CD4-positive, alpha-beta T cell treated with Interleukin-10 for 1 hour (primary cell): ENCODE measurements at places on chromosomes 7 and 10.

- no peak for DNase-seq
These were observed 178.7 kb upstream of the PPP2R2D start for GRCh38 chr10:131722121-131722520.

GRCh38 chr10:122113945-122114747 lies 125.2 kb downstream of the TACC2 start:
- no peak for DNase-seq

- peak; percentile 47 for DNase-seq
These were observed 68.9 kb downstream of the MYOF start for GRCh38 chr10:93413252-93413689.

GRCh38 chr10:125684581-125684980 lies 1.6 kb upstream of the TEX36 start:
- no peak for DNase-seq

- DNase-seq, result no peak
These were observed 8.0 kb upstream of the ACTR3B start for GRCh38 chr7:152751449-152752141.

- no peak for DNase-seq
These were observed 167.3 kb upstream of the DKK1 start for GRCh38 chr10:52146766-52147165.

GRCh38 chr10:47261556-47261955 lies 38.4 kb upstream of the GDF10 start:
- no peak for DNase-seq

- peak; percentile 43 for DNase-seq
These were observed 228.9 kb upstream of the TCF7L2 start for GRCh38 chr10:112721080-112721698.

GRCh38 chr10:111186358-111186757 lies 109.5 kb downstream of the ADRA2A start:
- no peak for DNase-seq

GRCh38 chr10:70144372-70145110 lies 2.0 kb downstream of the TYSND1 start:
- no peak for DNase-seq

- DNase-seq, result no peak
These were observed 201.9 kb downstream of the MYOF start for GRCh38 chr10:93280121-93280698.

- no peak for DNase-seq
These were observed 47.9 kb downstream of the EXOC4 start for GRCh38 chr7:133300811-133301210.

- no peak for DNase-seq
These were observed 230.5 kb upstream of the AUTS2 start for GRCh38 chr7:69367780-69368179.

GRCh38 chr10:3215153-3215775 lies 42.7 kb upstream of the PITRM1 start:
- DNase-seq, result no peak

GRCh38 chr7:46912692-46913091 lies 669.2 kb downstream of the TNS3 start:
- no peak for DNase-seq

DNA sequence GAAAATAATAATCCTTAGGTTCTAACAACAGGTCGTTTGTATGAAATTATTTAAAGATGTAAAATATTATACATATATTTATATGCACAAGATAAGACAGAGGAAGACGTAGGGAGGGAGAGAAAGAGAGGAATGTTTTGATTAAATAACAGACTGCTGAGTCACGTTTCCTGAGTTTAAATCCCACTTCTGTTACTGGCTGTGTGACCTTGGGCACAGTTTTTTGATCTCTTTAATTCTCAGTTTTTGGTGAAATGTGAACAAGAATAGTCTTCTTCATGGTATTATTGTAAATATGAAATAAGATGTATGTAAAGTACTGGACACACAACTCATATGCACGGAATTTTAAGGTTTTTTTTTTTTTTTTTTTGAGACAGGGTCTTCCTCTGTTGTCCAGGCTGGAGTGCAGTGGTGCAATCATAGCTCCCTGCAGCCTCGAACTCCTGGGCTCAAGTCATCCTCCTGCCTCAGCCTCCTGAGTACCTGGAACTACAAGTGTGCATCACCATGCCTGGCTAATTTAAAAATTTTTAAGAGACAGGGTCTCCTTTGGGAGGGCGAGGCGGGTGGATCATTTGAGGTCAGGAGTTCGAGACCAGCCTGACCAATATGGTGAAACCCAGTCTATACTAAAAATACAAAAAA lies 42.6 kb downstream of the BAMBI start:
- DNase-seq, result no peak

GRCh38 chr7:32140210-32140939 lies 70.2 kb upstream of the PDE1C start:
- no peak for DNase-seq

DNA sequence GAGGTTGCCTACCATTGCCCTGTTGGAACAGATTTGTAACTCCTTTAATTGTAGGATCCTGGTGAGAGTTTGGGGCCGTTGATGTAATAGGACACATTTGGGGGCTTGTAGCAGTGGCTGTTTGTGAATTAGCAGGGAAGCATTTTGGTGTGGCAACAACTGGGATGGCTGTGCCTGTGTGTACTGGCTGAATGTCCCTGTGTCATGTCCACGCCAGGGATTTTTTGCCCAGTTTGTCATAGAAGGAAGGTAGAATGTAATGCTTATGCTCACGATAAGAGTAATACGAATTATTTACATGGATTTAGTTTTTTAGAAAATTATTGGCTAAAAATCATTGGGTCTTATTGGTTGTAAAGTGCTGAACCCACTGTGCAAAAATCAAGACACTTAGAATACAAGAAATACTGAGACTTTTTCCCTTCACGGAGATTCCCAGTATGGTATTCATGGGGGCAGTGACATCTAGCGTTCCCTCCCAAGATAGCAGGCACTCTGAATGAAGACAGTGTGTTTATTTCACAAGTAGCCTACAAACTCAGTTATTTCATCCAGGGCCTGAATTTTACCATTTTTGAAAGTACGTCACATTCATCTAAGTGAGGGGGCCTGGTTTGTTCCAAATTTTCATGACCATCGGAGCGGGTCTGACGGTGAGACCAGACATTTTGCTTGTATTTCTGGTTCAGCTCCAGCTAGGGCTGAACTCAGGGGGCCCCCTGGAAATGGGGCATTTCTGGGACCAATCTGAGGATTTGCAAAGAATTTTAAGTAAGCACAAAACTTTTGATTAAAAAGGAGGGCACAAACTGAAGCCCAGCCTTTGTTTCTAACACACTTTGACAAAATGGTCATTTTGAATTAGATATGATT lies 74.7 kb downstream of the CACNB2 start:
- peak; percentile 11 for DNase-seq

DNA sequence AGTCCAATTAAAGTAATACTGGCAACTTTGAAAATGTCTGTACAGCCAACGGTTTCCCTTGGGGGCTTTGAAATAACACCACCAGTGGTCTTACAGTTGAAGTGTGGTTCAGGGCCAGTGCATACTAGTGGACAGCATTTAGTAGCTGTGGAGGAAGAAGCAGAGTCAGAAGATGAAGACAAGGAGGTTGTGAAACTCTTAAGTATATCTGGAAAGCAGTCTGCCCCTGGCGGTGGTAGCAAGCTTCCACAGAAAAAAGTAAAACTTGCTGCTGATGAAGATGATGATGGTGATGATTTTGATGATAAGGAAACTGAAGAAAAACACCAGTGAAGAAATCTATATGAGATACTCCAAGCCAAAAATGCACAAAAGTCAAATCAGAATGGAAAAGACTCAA lies 72.2 kb downstream of the ZNF783 start:
- DNase-seq, result no peak

GRCh38 chr10:71685554-71686232 lies 33.9 kb downstream of the C10orf105 start:
- no peak for DNase-seq

- DNase-seq, result no peak
These were observed 5.3 kb downstream of the LARP4B start for GRCh38 chr10:926075-926698.

DNA sequence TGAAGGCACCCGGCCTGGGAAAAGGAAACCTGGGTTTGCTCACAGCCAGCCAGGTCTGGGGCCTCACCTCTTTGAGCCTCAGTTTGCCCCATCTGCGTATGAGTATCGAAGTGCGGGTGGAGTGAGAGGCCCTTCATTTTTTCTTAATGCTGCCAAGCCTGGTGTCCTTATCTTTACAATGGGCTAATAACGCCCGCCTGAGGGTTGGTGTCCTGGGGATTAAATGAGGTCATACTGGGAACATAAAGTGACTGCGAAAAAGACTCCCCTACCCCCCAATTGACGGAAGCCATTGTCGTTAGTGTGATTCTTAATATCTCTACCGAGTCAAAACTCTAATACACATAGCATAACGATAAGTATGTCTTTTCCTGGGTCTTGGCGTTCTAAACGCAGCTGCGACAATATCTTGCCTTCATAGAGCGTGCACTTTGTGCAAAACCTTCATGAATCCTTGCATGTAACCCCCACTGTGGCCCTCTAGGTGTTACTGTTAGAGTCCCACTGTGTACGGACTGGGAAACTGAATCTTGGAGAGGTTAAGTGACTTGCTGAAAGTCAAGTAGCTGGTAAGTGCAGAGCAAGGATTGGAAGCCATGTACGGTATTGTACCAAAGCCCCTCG lies 11.4 kb upstream of the GRB10 start:
- no peak for DNase-seq

DNA sequence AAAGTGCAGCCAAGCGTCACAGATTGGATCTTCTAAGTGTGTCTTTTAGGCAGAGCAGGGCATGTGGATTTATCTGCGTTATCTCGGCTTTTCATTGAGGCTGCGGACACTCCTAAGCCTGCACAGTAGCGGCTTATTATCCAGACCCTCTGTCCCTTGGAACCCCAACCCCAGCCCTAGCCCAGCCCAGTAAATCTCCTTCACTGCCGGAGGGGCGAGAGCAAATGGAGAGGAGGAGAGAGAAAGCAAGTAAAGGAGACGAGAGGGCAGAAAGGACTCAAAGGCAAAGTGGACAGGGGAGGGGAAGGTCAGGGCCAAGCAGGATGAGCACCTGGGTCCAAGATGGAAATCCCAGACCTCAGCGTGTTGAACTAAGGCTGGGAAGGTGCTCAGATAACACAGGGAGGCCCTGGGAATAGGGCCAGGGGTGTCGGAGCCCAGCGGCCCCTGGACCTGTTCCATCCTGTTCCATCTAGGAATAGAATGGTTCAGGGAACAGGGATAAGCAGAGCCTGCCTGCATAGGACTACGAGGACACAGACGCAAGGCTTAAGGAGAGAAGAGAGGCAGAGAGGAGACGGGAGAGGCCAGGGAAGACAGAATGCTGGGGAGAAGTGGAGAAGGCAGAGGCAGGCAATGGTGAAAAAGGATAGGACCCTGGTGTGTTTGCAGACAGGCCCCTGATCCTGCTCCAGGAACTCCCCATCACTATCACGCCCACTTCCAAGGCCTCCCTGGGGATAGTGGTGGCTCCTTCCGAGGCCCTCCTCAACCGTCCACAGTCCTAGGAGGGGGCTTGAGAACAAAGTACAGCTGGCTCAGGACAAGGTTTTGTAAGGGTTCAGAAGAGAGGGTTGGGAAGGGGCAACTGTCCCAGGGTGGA lies 99.6 kb downstream of the CHST15 start:
- no peak for DNase-seq

DNA sequence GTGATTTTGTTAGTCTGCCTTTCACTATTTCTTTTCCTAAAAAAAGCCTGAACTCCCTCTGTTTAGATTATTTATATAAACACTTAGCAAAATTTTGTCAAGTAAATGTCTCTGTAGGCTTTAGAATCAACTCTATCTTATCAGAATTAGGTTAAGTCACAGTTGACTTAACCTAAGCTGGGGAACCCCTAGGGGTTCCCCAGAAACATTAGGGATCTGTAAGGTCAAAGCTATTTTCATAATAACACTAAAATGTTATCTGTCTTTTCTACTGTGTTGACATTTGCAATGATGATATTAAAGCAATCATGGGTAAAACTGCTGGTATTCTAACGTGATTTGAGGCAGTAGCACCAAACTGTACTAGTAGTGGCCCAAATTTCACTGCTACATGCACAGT lies 24.3 kb downstream of the DYNC1I1 start:
- DNase-seq, result no peak

DNA sequence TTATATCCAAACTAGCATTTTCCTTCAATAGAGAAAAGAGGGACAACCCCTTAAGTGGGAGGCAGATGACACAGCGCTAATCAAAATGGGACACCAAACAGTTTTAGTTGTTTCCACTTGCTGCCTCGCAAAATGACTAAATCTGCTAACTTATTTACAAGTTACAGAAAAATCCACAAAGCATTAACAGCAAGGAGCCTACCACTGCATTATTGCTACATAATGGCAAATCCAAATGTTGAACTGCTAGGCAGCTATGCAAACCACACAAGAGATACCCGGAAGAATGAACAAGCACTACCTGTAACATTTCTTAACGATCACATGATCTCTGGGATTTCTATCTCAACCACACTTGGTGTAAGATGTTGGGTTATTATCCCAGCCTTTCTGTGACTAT lies 96.7 kb downstream of the SFMBT2 start:
- no peak for DNase-seq

DNA sequence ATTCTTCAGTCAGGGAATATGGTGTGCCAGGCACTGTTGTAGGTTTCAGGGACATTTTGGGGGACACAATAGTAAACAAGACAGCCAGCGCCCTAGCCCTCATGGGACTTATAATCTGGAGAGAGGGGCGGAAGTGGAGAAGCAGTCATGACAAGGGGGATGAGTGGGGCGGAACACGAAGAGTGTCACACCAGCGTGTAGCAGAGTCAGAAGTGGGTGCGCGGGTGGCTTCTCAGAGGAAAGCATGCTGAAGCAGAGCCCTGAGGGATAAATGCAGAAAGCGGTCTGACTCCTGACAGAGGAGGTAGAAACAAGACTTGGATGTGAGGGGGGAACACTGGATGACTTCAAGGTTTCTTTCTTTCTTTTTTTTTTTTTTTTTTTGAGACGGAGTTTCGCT lies 160.3 kb upstream of the LYZL2 start:
- no peak for DNase-seq
